Putamen (tissue), 1 donor: ENCODE measurements at places on chromosomes 5 and 9.

DNA sequence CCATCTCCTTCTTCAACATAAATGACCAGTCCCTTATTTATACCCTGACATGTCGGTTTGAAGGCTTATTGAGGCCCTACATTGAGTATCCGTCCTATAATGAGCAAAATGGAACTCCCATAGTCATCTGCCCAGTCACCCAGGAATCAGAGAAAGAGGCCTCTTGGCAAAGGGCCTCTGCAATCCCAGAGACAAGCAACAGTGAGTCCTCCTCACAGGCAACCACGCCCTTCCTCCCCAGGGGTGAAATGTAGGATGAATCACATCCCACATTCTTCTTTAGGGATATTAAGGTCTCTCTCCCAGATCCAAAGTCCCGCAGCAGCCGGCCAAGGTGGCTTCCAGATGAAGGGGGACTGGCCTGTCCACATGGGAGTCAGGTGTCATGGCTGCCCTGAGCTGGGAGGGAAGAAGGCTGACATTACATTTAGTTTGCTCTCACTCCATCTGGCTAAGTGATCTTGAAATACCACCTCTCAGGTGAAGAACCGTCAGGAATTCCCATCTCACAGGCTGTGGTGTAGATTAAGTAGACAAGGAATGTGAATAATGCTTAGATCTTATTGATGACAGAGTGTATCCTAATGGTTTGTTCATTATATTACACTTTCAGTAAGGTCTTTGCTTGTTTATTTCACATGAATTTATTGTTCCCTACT lies 38.2 kb upstream of the BTNL3 start:
- no peak for DNase-seq

DNA sequence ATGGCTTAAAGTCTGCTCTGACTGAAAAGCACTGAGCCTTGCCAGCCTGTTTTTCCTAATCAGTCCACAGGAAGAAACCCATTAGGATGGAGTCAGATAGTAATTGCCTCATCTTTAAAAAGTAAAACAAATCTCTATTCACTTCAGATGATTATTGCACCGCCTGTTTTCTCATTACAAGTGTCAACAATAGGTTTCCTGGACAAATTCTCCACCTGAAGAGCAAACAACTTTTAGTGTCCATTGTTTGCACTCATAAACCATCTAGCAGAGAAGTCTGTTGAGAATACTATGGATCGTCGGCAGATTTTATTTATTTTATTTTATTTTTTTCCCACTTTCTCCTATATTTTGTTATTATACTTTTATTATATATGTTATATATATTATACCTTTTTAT lies 20.3 kb downstream of the C5orf63 start:
- no peak for DNase-seq

DNA sequence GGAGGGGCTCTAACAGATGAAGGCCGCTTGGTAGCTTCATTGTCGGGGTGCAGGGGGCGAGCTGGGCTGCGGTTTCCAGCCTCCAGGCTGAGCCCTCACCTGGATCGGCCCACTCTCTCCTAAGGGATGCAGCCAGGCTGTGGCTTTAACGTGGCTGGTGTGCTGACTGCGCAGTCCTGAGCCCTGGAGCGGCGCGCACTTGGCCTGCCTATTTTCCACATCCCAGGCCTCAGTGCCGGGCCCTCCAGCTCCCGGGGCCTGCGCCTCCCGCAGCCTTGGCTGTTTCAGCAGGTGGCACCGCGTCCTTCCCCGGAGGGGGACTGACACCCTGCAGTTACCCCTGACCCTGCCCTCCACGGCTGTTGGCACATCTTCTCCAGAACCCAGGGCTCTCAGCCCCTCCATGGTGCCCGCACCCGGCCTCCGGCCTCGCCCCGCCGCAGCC lies 1.4 kb downstream of the RNU6ATAC start:
- no peak for DNase-seq

DNA sequence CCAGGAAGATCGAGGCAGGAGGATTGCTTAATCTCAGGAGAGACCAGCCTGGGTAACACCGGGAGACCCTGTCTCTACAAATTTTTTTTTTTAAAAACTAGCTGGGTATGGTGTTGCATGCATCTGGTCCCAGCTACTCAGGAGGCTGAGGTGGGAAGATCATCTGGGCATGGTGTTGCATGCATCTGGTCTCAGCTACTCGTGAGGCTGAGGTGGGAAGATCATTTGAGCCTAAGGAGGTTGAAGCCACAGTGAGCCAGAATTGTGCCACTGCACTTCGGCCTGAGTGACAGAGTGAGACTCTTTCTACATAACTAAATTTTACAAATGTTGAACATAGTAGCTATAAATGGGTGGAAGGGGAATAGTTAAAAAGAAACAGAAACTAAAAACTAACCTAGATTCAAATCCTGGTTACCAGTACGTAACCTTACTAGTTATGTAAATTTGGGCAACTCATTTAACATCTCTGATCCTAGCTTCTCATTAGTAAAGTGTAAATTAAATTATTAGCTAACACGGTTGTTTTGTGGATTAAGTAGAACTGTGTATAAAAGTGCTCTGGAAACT lies 41.7 kb downstream of the TMEM161B start:
- DNase-seq = no peak

GRCh38 chr5:10442576-10442975 lies 897 bp downstream of the ROPN1L start:
- DNase-seq = no peak

- DNase-seq = no peak
These were observed 194.5 kb downstream of the PSAT1 start for GRCh38 chr9:78491402-78491801.

- no peak for DNase-seq
These were observed 1.4 kb downstream of the DAB2 start for GRCh38 chr5:39423331-39423751.
